ENCODE measurements at places on chromosomes 1 and 21. TPM values are rescaled to one million over a fixed set of nuclear protein-coding genes. Genes with fewer than 3 reads are reported as not detected.

DNA sequence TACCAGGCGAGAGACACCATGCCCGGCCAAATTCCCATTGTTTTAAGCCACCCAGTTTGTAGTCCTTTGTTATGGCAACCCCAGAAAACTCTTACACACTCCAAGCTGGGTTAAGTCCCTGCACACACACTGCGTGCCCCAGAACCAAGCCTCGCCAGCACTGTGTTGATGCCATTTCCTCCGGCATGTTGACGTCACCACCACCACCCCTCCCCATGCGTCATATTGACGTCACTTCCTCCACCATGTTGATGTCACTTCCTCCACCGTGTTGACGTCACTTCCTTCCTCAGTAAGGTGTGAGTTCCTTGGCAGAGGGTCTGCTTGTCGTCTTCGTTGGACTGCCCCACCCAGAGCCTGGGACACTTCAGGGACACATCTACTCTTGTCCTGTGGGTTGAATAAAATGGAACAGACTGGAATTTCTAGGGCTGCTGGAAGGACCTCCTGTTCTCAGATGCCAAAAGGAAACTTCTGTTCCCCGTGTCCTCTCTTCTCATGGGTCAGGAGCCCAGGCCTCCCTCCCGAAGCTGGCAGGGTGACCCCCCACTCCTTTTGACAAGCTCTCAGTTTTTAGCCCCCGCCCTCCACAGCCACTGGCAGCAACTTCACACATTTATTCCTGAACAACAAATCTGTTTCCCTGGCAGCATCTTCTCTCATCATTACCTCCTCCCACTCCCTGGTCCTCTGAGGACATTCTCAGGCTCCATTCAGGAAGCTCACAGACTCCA, 643.3 kb downstream of the NPHP4 start:
- no peak for DNase-seq

- DNase-seq, result peak; percentile 91
Observed at GRCh38 chr1:31394584-31395193, 18.3 kb upstream of the SERINC2 start.

DNA sequence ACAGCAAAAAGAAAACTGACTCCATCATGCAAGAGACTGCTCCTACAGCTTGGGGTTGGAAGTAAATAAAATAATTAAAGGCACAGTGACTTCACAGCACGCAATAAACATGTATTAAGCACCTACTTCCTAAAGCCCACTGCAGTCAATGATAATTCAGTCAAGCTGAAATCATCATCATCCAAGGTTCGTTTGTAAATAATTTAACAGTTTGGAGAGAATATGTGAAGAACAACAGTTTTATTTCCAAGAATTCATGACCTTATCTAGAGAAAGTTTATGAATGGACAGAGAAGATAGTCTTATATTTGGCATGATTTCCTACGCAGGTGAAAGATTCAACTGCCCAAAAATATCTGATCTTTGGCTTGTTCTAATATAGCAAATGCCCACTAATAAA, 86.8 kb downstream of the SMYD3 start:
- DNase-seq, result no peak

- no peak for DNase-seq
Observed at GRCh38 chr1:1436630-1437032, 1.1 kb downstream of the VWA1 start.

- DNase-seq, result no peak
Observed at GRCh38 chr1:17502326-17502778, 37.1 kb upstream of the ARHGEF10L start.

DNA sequence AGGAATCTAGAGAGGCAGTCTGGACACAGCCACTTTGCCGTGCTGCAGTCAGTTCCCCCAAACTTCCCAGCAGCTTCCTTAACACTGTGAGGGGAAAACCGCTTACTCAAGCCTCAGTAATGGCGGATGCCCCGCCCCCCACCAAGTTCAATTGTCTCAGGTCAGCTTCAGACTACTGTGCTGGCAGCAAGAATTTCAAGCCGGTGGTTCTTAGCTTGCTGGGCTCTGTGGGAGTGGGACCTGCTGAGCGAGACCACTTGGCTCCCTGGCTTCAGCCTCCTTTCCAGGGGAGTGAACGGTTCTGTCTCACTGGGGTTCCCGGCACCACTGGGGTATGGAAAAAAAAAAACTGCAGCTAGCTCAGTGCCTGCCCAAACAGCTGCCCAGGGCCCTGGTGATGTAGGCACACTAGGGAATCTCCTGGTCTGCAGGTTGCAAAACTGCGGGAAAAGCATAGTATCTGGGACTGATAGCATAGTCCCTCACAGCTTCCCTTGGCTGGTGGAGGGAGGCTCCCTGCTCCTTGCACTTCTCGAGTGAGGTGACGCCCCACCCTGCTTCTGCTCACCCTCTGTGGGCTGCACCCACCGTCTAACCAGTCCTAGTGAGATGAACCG, 23.7 kb upstream of the HFM1 start:
- DNase-seq, result no peak

GRCh38 chr1:98051065-98051675, 130.3 kb upstream of the DPYD start:
- DNase-seq, result peak; percentile 42

GRCh38 chr1:244628789-244629188, 24.1 kb upstream of the DESI2 start:
- DNase-seq, result no peak

DNA sequence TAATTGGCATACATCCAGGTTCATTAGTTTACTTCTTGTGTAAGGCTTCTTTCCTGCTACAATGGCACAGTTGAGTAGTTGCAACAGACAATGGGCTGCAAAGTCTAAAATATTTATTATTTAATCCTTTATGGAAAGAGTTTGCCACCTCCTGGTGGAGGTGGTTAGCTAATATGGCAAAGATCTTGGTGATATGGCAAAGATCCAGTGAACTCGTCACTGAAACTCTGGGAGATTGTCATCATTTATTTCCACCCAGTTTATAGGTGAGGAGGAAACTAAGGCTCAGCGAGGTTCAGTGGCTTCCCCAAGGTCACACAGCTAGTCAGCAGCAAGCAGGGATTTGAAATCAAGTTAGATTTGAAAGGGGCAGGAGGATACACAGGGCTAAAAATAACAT, 16.1 kb upstream of the IFFO2 start:
- no peak for DNase-seq

DNA sequence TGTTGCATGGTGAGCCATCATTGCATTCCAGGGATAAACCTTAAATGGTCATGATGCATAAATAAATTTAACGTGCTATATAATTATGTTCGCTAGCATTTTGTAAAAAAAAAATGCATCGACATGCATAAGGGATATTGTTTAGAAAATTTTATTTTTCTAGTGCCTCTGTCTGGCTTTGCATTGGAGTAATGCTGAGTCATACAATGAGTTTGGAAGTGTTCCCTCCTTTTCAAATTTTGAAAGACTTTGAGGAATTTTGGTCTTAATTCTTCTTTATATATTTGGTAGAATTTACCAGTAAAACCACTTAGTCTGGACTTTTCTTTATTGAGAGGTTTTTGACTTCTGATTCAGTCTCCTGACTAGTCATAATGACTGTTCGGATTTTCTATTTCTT, 4.9 kb downstream of the MNDA start:
- no peak for DNase-seq

GRCh38 chr1:93613898-93614297, 67.7 kb downstream of the BCAR3 start:
- DNase-seq, result no peak

DNA sequence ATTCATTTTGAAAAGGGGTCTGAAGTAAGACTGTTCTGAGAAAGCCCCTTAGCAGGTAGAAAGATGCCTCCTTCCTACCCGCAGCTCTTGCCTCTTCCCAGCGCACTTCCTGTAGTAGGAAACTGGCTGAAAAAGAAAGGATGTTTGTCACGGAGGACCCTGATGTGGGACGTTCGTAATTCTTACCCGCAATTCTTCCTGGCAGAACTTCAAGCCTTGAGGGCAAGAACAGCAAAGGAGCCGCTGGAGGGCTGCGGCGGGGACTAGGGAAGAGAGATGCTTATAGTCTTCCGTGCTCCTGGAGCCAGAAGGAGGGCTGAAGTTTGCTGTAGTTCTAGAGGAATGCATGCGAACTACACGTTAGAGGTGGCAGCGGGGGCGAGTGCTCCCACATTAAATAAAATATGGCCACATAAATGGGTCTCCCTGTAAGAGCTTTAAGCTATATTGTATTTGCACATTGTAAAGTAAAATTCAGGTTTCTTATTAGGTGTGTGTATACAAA, 6.3 kb downstream of the C1orf53 start:
- no peak for DNase-seq

- peak; percentile 69 for DNase-seq
Observed at GRCh38 chr1:162913345-162913744, 52.4 kb upstream of the CCDC190 start.

DNA sequence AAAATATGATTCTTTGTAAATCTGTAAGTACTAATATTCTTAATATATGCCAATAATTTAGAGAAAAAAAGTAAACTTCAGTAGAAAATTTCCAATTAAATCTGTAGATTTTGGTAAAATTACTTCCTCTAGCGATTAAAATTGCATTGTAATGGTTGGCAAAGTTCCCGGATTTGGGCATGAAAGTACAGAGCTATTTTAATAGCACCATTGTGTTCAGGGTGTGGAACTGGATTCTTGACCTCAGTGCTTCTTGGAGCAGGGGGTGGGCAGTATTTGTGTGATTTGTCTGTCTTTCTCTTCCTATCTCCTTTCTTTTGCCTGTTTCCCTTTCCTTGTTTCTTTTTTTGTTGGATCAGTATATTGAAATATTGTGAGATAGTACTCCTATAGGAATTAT, 72.1 kb downstream of the DNM3 start:
- no peak for DNase-seq

GRCh38 chr1:157829711-157830110, 9.8 kb upstream of the FCRL1 start:
- no peak for DNase-seq

DNA sequence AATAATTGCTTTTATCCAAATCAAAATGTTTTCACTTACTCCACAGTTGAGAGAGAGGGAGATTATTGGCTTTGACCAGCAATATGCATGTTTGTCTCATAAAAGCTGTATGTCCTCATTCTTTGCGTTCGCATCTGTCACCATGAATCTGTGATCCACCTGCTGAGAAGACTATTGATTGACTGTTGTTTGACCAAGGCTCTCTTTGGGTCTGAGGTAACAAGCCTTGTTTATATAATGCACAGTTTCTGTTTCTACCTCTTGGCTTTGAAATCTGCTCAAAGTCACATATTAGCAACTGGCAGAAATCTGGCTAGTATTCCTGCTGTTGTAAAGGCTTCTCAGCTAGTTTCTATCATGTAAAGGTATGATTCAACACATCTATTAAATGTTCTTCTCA, 157.0 kb downstream of the LYPLAL1 start:
- no peak for DNase-seq

DNA sequence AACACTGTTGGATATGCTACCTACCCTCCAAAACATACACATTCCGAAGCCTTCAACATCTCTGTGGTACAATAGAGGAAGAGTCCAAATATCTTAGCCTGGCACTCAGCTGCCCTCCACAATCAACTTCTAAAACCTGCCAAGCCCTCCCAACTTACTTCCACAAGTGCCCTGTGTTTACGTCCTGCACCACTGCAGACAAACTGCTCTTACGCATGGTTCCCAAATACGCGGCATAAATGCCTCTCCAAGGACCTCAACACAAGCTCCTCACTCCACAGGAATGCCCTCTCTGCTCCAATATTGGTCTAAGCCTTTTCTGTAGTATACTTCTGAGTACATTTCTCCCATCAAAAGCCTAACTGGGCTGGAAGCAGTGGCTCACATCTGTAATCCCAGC, 6.8 kb downstream of the AK2 start:
- no peak for DNase-seq

GRCh38 chr1:55694310-55694801, 479.2 kb upstream of the USP24 start:
- no peak for DNase-seq

DNA sequence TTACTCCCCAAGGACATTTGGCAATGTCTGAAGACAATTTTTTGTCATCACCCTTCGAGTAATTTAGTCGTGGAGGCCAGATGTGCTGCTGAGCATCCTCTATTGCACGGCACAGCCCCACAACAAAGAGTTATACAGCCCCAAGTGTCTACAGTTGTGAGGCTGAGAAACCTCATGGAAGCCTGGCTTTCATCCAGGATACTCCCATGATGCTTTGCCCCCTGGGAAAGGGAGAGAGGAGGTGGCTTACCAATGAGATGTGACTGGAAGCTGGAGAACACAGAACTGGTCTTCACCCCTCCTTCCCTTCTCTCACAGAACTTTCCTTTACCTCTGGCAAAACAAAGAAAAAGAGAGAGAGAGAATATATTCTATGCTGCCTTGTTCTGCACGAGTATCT, 150.9 kb upstream of the VAMP3 start:
- DNase-seq, result no peak

DNA sequence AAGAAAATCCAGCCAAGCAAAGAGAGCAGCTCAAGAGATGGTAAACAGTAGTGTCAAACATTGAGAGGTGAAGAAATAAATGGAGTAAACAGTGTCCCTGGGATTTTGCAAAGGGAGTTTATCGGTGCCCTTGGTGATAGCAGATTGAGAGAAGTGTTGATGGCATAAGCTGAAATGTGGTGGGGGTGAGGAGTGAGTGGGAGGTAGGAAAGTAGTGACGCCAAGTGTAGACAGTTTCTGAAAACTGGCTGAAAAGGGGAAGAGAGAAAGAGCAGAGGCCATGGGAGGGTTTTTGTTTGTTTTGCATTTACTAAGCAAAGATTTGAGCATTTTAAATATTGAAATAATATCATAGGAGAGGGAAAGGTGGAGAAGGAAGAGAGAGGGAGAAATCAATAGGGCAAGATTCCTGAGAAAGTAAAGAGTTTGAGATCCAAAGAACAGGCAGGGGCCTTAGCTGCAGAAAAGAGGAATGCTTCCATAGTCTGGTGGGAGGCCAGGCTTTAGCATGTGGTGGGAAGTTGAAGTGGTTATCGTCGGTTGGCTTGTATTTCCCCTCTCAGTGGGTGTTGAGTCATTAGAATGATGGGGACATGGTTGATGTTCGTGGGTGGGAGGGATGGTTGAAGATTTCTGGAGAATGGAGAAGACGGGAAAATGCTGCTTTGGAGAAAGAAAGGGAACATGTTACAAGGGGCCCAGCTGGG, 26.8 kb upstream of the RASAL2 start:
- no peak for DNase-seq

- no peak for DNase-seq
Observed at GRCh38 chr1:248890549-248891498, 15.2 kb upstream of the PGBD2 start.

- DNase-seq, result no peak
Observed at GRCh38 chr21:44640761-44641160, 3.6 kb downstream of the KRTAP10-10 start.

- no peak for DNase-seq
Observed at GRCh38 chr1:205267306-205267902, 39.7 kb downstream of the TMCC2 start.

- no peak for DNase-seq
Observed at GRCh38 chr1:183609313-183609712, 19.1 kb upstream of the NCF2 start.

GRCh38 chr1:26887125-26887524, 3.0 kb downstream of the GPN2 start:
- DNase-seq, result no peak

- no peak for DNase-seq
Observed at GRCh38 chr1:98102345-98103030, 181.7 kb upstream of the DPYD start.

PRDM16 gene
- under 0.01 TPM for polyA plus RNA-seq

ERICH3 gene
- not detected for polyA plus RNA-seq

SMPDL3B gene
- polyA plus RNA-seq, result 1.3 TPM

LCE2C gene
- 0.41 TPM for polyA plus RNA-seq

KCNQ4 gene
- polyA plus RNA-seq, result 0.03 TPM

SMIM12 gene
- polyA plus RNA-seq, result 50.5 TPM

SPATA45 gene
- not detected for polyA plus RNA-seq

TMEM240 gene
- 0.28 TPM for polyA plus RNA-seq

MYBPHL gene
- polyA plus RNA-seq, result 0.85 TPM

FAM151A gene
- polyA plus RNA-seq, result 0.07 TPM

ZYG11A gene
- 0.40 TPM for polyA plus RNA-seq

TRNP1 gene
- 130 TPM for polyA plus RNA-seq

LAMB3 gene
- 953 TPM for polyA plus RNA-seq

C1orf53 gene
- polyA plus RNA-seq, result 7.0 TPM
